ENCODE measurements at places on chromosomes 2 and 18.

GRCh38 chr2:196322973-196323810 is 151.8 kb upstream of the STK17B start:
- DNase-seq = no peak

- no peak for DNase-seq
Measured at GRCh38 chr2:24220554-24221291, 45.9 kb downstream of the FAM228A start.

DNA sequence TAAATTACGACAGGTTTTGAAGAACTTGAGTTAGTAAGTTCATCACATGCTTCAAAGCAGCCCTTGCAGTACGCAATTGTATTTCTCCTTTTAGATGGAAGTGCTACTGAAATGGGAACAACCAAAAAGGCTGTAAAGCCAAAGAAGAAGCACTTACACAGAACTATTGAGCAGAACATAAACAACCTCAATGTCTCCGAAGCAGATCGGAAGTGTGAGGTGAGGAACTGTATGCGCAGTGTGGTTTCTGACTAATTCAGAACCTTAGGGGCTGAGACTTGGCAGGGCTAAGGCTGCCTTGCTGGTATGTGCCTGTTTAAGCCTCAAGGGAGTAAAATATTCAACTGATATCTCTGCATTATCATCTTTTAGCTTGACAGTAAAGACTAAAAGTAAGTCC is 8.4 kb downstream of the NCAPH start:
- DNase-seq = peak; percentile 55

DNA sequence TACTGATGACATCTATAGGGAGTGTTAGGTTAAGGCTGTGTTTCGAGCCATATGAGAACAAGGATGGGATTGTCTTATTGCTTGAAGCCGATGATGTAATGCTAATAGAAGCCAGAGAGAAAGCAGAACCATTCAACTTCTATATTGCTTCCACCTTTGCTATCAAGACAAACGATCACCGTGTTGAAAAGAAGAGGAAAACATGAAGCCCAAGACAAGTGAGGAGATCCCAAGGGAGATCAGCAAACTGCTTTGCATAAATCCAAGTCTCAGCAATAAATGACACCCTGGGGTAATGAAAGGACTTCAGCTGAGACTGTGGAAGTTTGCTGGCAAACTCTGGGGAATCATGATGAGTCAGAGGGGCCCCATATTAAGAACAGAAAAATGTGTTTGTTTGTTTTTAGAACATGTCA is 206.2 kb downstream of the NCKAP5 start:
- no peak for DNase-seq

GRCh38 chr2:239156516-239157265 is 244.1 kb downstream of the HDAC4 start:
- no peak for DNase-seq

GRCh38 chr2:88296247-88296646 is 126.1 kb downstream of the THNSL2 start:
- DNase-seq = no peak

- no peak for DNase-seq
Measured at GRCh38 chr18:76948345-76948744, 126.0 kb downstream of the ZNF236 start.

- no peak for DNase-seq
Measured at GRCh38 chr2:88658881-88659537, 31.7 kb upstream of the EIF2AK3 start.

DNA sequence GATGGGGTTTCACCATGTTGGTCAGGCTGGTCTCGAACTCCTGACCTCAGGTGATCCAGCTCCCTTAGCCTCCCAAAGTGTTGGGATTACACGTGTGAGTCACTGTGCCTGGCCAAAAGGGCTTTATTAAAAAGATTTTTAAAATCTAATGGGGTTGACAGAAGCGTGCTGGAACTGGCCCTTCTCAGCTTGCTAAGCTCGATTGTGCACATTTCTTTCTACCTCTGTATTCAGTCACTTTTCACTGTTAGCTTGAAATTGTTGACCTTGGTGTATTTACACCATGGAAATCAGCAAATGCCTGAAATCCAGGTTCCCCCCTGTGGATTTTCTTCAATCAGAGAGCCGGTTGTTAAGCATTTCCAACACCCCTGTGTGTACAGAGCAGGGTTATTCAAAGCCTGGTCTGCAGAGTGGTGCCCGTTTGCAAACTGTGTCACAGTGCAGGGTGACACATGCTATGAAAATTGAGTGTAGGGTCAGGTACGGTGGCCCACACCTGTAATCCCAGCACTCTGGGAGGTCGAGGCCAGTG is 140.2 kb downstream of the TGIF1 start:
- DNase-seq = no peak

DNA sequence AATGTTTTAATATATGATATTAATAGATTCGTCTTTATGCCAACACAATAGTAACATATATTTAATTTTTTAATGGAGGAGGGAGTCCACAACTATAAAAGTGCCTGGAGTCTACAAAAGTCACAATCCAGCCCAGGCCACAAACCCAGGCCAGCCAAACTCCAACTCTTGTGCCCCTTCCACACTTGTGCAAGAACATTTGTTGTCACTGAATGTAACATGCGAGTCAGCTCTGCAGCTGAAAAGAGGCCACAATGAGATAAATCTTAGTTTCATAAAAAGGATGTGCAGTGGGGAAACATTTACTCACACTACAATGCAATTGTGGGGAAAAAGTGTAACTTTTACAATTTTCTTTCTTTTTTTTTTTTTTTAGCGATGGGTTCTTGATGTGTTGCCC is 110.8 kb downstream of the MCFD2 start:
- no peak for DNase-seq

DNA sequence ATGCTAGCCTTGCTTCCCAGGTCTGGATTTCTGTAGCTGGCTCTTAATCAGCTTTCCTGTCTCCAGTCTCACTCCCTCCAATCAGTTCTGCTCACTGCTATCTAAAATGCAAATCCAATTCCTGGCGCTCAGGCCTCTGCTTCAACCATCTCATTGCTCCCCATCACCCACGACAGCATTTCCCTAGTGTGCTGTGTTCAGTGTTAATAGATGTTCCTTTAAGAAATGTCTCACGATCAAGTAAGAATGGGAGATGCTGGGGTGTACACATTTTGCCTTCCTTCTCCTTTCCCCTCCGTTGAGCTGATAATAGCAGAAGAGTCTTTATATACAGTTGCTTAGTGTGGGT is 1.6 kb upstream of the PUM2 start:
- DNase-seq = no peak

GRCh38 chr2:161017780-161018470 is 142.3 kb upstream of the TANK start:
- DNase-seq = no peak

DNA sequence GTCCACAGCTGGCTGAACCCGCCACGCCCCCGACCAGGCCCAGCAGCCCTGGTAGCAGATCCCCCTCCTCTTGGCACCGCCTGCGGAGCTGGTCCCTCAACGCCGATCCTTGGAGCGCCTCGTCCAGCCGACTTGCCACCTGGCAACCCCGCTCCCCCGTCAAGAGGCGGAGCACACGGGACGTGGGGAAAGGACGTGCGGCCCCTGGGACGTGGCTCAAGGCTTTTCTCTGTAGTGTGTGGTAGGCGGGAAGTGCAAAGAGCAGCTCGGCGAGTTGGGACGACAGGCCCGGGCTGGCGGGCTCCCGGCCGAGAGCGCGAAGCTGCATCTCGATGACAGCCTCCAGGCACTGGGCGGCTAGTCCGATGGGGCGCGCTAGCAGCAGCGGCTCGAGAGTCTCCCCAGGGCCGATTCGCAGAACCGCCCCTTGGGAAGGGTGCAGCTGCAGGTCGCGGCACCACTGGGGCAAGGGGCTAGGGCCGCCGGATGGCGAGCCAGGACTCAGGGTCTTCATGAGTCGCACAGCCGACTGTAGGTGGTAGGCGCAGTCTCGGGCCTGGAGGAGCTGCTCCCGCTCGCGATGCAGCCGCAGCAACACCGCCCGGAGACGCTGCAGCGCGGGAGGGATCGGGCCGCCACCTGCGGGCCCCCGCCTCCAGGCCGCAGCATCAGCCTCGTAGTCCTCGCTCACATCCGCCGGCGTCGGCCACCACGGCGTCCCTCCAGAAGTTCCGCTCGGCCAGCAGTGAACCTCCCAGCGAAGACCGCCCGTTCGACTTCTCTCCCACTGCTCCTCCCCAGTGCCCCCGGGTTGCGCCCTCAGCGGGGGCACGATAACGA is 617 bp downstream of the CCDC142 start:
- DNase-seq = peak; percentile 41

- no peak for DNase-seq
Measured at GRCh38 chr2:70104231-70105111, 17.2 kb downstream of the PCBP1 start.

DNA sequence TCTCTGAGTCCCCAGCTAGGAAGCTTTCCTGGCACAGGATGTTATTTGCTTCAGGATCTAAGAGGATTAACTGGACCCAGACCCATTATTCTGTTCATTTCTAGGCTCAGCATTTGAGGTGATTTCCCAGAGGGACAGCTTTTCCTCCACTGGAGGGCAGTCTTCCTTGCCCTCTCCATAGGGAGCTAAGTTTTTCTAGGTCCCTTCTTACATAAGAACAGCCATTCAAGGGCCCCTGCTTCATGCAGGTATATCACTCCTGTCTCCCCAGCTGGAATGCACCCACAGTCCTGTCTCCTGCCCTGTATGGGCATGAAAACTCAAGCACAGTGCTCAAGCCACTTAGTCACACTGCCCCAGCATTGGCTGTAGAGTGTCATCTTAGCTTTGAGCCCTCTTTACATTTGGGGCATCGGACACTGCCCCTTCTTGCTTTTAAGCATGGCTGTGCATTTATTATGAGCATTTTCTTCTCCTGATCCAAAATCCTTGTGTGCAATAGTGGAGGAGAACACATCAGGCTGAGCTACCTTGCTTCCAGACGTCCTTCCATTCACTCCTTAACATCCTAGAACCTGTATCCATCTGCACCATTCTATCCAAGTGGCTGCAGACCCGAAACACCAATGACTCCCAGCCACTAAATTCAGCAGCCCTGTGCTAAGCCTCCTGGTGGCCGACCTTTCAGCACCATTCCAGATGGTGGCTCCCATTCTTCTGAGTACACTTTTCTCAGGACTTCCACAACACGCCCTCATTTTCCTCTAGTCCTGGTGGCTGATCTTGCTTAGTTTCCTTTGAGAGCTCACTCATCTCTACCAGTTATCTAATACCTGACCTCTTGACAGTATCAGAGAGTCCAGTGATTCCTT is 80.0 kb downstream of the COPS8 start:
- no peak for DNase-seq

GRCh38 chr2:113784823-113785744 is 28.6 kb upstream of the SLC35F5 start:
- DNase-seq = no peak

- no peak for DNase-seq
Measured at GRCh38 chr2:68764806-68765311, 30.2 kb downstream of the ARHGAP25 start.

- no peak for DNase-seq
Measured at GRCh38 chr2:222547083-222547482, 108.8 kb downstream of the FARSB start.

DNA sequence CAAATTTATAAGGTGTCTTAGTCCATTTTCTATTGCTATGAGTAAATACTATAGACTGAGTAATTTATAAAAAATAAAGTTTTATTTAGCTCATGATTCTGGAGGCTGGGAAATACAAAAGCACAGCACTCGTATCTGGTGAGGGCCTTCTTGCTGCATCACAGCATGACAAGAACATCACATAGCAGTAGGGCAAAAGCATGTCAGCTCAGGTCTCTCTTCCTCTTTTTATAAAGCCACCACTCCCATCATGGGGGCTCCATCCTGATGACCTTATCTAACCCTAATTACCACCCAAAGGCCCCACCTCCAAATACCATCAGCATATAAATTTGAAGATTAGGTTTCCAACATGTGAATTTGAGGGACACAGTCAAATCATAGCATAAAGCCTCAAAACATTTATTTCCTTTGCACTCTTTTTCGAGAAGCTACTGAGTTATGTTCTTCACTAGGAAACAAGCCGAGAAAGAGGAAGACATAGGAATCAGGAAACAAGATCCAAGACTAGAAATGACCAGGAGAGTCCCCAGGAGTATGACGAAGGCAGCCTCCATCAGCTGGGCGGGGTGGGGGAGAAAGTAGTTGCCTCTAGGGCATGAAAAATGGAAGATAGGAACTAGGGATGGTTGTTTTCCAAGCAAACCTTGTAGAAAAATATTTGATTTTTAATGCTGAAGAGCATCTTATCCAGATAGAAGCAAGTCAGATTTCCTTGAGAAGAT is 24.1 kb upstream of the NABP1 start:
- no peak for DNase-seq

GRCh38 chr2:20404950-20405349 is 41.9 kb upstream of the RHOB start:
- no peak for DNase-seq

DNA sequence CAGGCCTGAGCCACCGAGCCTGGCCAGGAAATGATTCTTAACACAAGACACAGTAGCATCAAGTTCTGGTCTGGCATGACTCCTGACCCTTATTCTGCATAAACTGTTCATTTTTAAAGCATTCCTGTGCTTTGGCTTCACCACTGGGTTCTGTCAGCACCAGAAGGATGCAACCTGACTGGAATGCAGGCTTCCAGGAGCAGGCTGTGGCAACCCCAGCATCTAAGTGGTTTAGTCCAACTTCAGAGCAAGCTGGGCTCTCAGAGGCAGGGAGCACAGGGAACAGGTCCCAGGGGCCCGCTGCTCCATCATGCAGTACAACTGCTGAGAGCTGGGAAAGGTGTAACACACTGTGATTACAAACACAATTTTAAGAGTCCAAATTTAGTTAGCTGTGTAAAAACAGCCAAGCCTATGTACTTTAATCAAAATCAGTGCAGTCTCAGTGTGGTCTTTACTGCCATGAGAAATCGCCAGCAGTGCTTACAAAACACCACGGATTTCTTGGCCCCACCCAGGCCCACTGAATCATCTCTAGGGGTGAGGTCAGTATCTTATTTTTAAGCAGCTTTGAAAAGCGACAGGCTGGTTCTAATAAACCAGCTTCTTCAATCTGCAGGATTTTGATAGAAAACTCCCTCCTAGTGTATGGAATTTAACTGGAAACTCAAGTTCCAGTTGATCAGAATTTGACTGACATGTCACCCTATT is 44.4 kb upstream of the TMEM182 start:
- DNase-seq = no peak

GRCh38 chr2:229098801-229099200 is 172.3 kb downstream of the PID1 start:
- no peak for DNase-seq
